ENCODE measurements at places on chromosomes 13 and 19.

- DNase-seq, result no peak
Measured at GRCh38 chr13:42821437-42821836, 40.1 kb downstream of the FAM216B start.

DNA sequence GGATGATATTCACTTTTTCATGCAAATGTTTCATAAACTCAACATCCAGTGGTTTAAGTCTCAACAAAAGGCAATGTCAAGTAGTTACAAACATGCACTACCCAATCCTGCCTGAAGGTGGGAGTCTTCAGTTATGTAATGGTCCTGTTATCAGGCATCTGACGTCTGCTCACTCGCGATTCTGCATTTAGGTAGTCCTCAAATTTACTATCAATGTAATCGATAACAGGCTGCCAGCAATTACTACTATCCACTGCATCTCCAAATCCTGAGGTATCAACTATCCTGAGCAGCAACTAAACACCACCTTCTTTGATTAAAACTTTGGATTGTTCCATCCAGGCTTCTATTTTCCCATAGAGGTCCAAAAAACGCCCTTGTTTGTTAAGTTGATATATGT, 51.2 kb downstream of the NLRP12 start:
- DNase-seq, result no peak

DNA sequence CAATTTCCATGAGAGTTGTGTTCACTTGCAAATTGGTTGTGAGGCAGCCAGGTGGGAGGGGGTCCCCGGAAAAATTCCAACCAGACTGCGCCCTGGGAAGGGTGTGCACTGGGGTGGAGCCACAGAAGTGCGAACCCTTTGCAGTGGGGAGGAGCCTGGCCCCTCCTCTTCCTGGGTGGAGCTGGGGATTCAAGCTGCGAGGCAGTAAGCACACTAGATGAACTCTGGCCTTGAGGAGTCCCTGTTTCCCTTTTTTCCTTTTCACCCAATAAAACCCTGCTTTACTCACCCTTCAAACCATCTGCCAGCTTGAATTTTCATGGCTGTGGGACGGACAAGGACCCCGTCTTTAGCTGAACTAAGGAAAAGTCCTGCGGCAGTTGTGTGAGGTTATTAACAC, 31.0 kb upstream of the MBNL2 start:
- no peak for DNase-seq

- peak; percentile 74 for DNase-seq
Measured at GRCh38 chr19:40610396-40611064, 9.4 kb downstream of the LTBP4 start.
